DMS153 (cell line): ENCODE measurements at places on chromosomes 4 and X.

DNA sequence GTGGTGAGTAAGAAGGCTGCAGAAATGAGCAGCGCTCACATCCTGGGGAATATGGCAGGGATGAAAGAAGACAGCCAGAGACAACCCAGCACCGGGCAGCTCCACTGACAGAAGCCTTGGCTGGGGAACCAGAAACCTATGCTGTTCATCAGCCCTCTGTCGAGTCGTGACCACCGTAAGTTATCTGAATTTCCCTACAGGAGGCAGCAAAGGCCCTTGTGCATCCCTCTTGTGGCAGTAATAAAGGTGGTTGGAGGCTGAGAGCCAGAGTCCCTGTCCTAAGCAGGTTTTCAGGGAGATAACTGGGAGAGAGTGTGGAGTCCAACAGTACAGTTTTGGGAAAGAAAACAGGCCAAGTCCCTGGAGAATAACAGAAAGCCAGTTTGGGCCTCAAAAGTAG is 194.0 kb upstream of the BOD1L1 start:
- DNase-seq = no peak

DNA sequence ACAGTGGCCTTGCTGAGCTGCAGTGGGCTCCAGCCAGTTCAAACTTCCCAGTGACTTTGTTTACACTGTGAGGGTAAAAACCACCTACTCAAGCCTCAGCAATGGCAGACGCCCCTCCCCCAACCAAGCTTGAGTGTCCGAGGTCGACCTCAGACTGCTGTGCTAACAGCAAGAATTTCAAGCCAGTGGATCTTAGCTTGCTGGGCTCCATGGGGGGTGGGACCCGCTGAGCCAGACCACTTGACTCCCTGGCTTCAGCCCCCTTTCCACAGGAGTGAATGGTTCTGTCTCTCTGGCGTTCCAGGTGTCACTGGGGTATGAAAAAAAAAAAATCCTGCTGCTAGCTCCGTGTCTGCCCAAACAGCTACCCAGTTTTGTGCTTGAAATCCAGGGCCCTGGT is 168.9 kb upstream of the INTU start:
- no peak for DNase-seq

- DNase-seq = no peak
Observed at GRCh38 chrX:10216208-10216607, 59.4 kb downstream of the CLCN4 start.

DNA sequence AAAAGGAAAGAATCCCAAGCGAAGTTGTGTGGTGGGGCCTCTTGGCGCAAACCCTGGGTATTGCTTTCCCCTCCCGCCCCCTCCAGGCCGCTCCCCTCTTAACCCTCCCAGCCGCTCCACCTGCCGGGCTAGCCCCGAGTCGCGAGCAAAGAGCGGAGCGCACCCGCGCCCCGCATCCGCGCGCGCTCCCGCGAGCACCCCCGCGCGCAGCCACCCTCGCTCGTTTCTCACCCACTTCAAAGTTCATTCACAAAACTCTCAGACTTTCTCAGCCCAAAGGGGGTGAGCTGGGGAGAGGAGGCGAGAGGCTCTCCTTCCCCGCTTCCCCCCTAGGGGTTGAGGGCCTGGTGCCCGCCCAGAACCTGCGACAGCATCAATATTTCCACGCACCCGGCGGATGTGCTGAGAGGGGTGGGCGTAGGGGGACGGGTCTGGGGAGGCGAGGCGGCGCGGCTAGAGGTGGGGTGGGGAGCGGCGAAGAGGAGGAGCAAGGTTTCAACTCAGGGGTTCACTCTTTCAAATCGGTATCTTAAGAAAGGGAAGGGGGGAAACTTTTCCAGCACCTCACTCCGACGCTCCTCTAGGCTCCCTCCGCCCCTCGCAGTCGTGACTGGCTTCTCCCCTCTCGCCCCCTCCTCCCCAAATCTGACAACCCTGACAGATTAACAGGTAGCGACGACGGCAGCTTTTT is 1.8 kb downstream of the MAML3 start:
- peak; percentile 80 for DNase-seq

DNA sequence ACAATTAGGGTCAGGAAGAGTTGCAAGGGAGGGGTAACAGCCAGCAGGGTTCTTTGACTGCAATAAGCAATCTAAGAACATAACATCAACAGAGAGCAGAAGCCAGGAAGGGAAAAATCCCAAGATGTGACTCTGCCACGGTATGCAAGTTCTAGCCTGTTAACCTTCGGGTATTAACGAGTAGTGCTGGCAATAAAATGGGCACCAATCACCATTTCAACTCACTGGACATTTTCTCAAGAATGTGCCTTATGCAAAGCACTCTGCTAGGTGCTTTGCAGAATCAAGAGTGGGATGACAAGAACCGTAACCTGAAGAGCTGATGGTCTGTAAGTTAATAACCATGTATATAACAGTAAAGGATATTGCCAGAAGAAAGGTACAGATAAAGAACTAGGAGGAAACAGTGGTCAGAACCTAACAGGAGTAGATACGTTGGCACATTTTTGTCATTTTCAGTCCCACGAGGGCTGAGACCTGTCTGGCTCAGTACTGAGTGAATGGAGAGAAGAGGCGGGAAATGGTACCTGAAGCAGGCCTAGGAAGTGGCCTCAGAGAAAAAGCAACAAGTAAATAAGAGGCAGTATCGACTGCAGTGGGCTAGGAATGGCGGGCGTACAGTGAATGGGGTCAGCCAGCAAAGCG is 2.7 kb downstream of the ELOVL6 start:
- no peak for DNase-seq

DNA sequence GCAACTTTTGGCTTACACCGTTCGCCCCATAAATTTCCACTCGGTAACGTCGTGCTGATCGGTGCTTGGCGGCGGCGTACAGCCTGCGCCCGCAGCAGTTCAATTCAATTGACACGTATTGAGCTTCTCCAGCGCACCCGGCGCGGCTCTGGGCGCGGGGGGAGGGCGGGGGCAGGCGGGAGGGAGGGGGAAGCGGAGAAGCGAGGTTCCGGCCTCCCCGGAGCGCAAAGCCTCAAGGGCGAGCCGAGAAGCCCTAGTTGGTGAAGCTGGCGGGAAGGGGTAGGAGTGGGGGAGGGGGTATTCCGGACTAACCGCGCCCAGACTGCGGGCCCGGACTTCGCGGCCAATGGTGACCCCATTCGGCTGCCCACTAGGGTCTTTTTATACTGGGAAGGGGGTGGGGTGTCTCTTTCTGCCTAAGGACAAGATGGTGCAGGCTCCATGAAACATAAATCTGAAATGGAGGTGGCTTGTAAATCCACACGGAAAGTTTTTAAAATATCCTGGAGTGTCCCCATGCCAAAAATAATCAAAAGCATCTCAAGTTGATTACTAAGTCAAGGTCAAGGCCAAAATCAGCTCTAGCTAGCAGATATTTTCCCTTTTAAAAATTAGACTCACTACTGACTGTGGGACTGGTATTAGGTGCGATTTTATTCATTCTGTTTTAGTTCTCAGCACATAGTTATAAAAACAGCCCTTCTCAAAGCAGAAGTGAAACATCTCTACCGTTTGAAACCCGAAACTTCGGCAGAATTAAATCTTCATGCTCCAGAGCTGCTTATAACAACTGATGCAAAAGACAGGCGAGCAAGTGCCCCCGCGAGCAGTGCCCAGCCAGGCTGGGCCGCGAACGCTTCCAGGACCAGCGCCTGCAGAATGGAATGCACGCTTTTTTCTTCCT is 1.5 kb upstream of the BCOR start:
- no peak for DNase-seq

- DNase-seq = no peak
Observed at GRCh38 chr4:11496351-11496829, 67.7 kb upstream of the HS3ST1 start.

- no peak for DNase-seq
Observed at GRCh38 chr4:56653461-56654237, 27.4 kb downstream of the HOPX start.
